GM06990 (cell line): ENCODE measurements at places on chromosomes 3 and 15.
A peak's percentile ranks its signal among the peaks of the same experiment; 100 is the strongest.

GRCh38 chr3:156681002-156681401, 6.6 kb downstream of the TIPARP start:
- DNase-seq = peak; percentile 50

GRCh38 chr3:110405830-110406585, 665.6 kb upstream of the NECTIN3 start:
- no peak for DNase-seq

DNA sequence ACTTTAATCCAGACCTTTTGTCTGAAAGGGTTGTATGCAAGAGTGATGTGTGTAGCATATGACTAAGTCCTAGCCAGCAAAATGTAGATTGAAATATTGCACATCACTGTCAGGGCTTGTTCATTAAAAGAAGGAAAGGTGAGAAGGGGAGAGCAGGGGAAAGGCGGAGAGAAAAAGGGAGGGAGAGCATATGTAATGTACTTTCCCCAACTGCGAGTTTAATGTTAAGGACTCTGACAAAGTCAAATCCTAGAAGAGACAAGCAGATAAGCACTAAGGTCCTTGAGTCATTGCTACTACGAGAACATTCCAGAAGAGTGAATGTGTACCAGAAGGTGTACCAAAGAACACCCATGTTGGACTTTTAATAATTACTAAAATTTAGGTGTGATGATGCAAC, 1336.7 kb downstream of the NSUN3 start:
- no peak for DNase-seq

GRCh38 chr15:88257311-88258092, 963 bp upstream of the NTRK3 start:
- no peak for DNase-seq

DNA sequence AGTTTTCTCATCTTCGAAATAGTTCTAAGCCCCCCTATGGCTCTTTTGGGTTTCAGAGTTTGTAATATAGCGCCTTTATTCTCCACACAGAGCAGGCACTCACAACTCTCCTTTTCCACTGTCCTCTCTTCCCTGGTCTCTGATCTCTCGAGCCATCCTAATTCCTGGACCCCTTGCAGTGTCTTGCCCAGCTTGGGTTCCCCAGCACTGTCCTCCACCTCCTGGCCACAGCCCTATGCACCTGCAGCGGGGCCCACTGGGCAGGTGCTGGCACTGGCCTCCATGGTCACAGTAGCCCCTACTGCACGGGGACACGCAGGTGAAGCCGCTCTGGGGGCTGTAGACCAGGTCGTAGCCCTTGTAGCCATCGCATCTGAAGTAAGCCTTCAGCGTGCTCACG, 27.9 kb downstream of the MUC20 start:
- no peak for DNase-seq

- no peak for DNase-seq
These were observed 118.7 kb downstream of the NUP210 start for GRCh38 chr3:13301286-13301987.

DNA sequence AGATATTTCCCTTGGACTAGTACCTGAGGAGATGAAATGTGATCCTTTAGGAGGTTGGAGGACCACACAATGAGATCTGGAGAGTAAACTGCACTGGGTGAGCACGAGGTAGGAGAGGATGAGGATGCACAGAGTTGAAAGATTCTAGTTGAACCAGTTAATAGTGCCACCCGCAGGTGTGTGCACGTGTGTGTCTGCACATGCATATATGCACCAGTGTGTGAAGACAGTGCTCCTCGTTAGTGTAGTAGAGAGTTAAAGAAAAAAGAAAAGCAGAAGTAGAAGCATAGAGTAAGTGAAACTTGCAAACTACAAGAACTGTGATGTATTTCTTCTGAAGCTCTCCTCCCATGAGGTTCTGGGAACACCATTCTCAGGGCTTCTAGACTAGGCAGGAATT, 8.4 kb downstream of the MED12L start:
- DNase-seq = no peak

DNA sequence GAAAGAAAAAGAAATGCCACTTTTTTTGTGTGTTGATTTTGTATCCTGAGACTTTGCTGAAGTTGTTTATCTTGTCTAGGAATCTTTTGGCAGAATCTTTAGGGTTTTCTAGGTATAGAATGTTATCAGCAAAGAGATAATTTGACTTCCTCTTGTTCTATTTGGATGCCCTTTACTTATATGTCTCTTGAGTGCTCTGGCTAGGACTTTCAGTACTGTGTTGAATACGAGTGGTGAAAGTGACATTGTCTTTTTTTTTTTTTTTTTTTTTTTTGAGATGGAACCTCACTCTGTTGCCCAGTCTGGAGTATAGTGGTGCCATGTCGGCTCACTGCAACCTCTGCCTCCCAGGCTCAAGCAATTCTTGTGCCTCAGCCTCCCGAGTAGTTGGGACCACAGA, 64.7 kb upstream of the NPHP3 start:
- DNase-seq = no peak

DNA sequence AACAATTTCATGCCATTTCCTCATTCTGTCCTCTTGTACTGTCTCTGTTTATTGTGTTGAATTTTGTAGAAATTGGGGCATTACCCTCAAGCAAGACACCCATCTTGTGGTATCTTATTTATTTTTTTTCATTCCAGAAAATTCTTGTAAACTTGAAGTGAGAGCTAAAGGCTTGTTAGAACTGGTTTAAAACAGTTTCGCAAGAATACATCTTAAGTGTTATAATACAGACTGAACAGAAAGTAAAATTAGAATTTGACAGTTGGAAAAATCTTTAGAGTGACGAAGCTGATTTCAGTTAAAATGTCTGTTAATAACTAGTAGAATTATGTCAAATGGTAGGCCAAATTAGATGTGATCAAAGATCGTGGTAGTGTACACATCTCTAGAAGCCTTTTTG, 26.9 kb downstream of the RNF13 start:
- DNase-seq = no peak

DNA sequence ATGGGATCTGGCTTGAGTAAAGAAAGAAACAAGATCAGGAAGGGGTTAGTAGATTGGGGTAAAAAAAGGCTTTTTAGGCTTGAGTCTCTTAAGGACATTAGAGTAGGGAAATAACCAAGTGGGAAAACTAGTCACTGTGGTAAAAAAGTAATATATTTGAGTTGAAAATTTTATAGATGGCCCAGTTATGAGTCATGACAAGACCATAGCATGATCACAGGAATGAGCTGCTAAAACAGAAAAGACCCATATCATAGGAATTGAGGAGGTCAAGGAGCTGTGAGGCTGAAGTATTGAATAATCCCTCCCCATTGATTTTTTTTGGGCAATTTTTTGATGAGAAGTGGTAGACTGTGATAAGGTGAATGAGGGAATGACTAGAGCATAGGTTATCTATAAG, 69.2 kb upstream of the TBC1D5 start:
- no peak for DNase-seq

- no peak for DNase-seq
These were observed 77.0 kb upstream of the PLSCR5 start for GRCh38 chr3:146682171-146682570.

GRCh38 chr3:119156868-119157267, 10.9 kb downstream of the TEX55 start:
- no peak for DNase-seq

- DNase-seq = no peak
These were observed 20.1 kb downstream of the ZDHHC3 start for GRCh38 chr3:44955917-44956316.

- no peak for DNase-seq
These were observed 23.9 kb upstream of the SORD start for GRCh38 chr15:44999105-44999504.

DNA sequence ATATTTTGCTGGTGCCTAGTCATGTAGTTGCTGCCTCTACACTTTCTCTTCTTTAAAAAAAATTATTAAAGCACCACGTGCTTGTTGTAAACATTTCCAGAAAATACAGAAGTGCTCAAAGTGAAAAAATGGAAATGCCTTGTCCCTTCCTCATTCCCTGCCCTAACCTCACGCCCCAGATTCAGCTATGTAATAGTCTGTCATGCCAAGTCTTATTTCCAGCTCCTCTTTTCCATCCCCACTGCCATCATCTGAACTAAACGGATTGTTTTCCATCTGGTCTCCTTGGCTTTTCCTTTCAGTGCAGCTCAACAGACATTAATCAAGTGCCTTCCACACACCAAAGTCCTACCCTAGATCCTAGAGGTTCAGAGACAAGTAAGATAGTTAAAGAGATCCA, 15.5 kb downstream of the ZNF774 start:
- no peak for DNase-seq

DNA sequence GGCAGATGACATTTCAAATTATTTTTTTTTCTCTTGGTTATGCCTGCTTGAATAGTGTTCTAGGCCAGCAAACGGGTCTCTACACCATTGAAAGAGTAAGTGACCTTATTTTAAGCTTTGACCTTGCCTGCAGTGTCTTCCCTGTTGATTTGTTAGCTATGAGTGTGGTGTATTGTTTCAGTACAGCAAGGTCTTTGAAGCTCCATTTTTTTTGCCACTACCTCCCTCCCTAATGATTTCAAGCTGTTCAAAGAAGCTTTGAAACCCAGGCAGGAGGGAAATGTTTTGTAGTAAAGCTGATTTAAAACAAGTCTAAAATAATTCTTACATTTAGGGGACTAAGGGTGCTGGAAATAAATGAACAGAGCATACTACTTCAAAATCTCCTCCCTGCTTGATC, 1249.8 kb downstream of the ROBO1 start:
- no peak for DNase-seq
